Activated CD4-positive, alpha-beta memory T cell treated with anti-CD3 and anti-CD28 coated beads for 36 hours (primary cell): ENCODE measurements at places on chromosomes 12 and 14. TPM values are rescaled to one million over a fixed set of nuclear protein-coding genes. Genes with fewer than 3 reads are reported as not detected.

BAZ1A gene
- 67.8 TPM for total RNA-seq

SLC5A8 gene
- total RNA-seq = not detected

ASCL1 gene
- total RNA-seq = not detected

SNX6 gene
- total RNA-seq = 86.9 TPM

ASB2 gene
- 44.6 TPM for total RNA-seq

DTX3 gene
- 15.4 TPM for total RNA-seq

RNF10 gene
- 188 TPM for total RNA-seq

CAPZA3 gene
- not detected for total RNA-seq

CLEC9A gene
- not detected for total RNA-seq

SERPINA6 gene
- total RNA-seq = not detected

TMEM229B gene
- total RNA-seq = 0.93 TPM

OTOGL gene
- total RNA-seq = not detected

ADCY6 gene
- 0.15 TPM for total RNA-seq

TRMT5 gene
- 18.3 TPM for total RNA-seq

BATF gene
- total RNA-seq = 171 TPM

SYNDIG1L gene
- total RNA-seq = not detected

MAPKAPK5 gene
- total RNA-seq = 53.7 TPM

STXBP6 gene
- not detected for total RNA-seq

MVK gene
- total RNA-seq = 21.2 TPM

NEDD1 gene
- total RNA-seq = 57.9 TPM

PROX2 gene
- total RNA-seq = 0.19 TPM

GLIPR1L2 gene
- 0.17 TPM for total RNA-seq

PCNX1 gene
- total RNA-seq = 39.2 TPM

PTPN21 gene
- not detected for total RNA-seq

SRRM4 gene
- not detected for total RNA-seq
